ENCODE measurements at places on chromosomes 16 and 17.

- DNase-seq: no peak
These were observed 11.8 kb upstream of the CIBAR2 start for GRCh38 chr16:85123891-85124635.

- DNase-seq: no peak
These were observed 1.9 kb downstream of the MSI2 start for GRCh38 chr17:57257895-57258851.

- no peak for DNase-seq
These were observed 1.1 kb downstream of the ELOB start for GRCh38 chr16:2775765-2776499.

- DNase-seq: no peak
These were observed 531 bp upstream of the CDH8 start for GRCh38 chr16:62036802-62037135.

- no peak for DNase-seq
These were observed 5.2 kb downstream of the PECAM1 start for GRCh38 chr17:64385187-64386083.

GRCh38 chr17:40901981-40902474 is 17.0 kb upstream of the KRT20 start:
- no peak for DNase-seq

DNA sequence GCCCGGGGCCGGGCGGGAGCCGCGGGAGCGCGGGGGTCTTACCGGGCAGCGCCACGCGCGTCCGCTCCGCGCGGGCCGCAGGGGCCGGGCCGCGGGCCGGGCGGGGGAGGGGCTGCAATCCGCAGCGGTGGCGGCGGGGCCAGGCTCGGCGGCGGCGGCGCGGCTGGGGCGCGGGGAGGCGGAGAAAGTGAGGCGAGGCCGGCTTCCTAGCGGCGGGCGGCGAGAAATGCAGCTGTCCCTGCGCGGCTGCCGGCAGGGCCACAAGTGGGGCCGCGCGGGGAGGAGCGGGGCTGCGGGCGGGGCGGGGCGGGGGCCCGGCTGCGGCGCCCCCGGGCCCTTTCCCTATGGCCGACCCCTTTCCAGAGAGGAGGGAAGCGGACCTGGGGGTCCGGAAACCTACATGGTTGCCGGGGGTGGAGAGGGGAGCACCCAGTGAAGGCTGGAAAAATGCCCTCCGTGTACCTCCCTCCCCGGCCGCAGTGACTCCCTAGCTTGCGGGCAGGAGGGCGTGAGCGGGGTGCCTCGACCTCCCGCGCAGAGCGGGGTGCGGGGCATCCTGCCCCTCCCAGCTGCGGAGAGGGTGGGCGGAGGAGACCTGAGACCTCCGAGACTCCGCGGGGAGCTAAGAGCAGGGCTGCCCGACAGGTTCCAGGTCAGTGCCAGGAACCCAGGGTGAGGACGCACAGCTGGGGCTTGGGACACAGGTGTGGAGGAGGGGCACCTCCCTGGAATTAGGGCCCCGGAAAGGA is at the start of gene CUEDC1:
TSS of gene CUEDC1 (minus strand) at position 230 of the 749 bp plus-strand sequence. CDS start 69,848 bp downstream, outside the sequence.
- DNase-seq: no peak

DNA sequence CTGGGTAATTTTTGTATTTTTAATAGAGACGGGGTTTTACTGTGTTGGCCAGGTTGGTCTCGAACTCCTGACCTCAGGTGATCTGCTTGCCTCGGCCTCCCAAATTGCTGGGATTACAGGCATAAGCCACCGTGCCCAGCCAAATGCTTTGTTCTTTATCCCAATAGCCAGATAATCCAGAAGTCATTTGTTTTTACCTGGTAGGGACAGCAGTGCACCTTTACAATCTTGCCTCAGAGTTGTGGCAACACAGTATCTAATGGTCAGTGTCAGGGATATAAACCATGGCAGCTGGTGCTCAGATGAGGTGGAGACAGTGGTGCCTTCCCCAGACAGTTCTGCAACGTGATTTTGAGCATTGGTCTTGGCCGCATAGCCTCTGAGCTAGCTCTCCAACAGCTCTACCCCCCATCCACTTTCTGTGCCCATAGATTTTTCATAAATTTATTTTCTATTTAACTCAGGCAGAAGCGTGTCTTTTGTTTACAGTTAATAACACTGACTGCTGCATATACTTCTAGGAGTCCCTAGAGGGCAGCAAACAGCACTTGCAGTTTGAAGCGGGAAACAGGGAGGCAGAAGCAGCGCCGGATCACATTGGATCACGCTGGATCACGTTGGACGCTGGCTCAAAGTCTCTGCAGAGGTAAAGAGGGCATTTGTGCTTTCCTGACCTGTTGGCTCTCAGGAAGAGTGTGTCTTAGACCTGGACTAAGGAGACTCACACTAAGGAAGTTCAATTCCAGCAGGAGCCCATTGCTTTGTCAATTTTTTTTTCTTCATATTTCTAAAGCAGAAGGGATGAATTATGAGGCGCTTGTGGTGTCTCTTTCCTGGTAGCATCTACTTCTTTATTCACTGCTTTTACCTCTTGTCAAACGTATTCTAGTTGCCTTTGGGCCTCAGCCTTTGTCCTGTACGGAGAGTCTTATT is 5.1 kb upstream of the GGT6 start:
- peak; percentile 36 for DNase-seq

GRCh38 chr16:16861546-16861945 is 482.6 kb downstream of the NPIPA7 start:
- no peak for DNase-seq

GRCh38 chr16:66503612-66504011 is 46.3 kb downstream of the TK2 start:
- DNase-seq: no peak

- no peak for DNase-seq
These were observed 235.7 kb downstream of the NTN1 start for GRCh38 chr17:9256751-9257629.

GRCh38 chr17:72660274-72661115 is 432.0 kb downstream of the SLC39A11 start:
- DNase-seq: no peak

- no peak for DNase-seq
These were observed 30.3 kb downstream of the MRTFB start for GRCh38 chr16:14101415-14101814.

DNA sequence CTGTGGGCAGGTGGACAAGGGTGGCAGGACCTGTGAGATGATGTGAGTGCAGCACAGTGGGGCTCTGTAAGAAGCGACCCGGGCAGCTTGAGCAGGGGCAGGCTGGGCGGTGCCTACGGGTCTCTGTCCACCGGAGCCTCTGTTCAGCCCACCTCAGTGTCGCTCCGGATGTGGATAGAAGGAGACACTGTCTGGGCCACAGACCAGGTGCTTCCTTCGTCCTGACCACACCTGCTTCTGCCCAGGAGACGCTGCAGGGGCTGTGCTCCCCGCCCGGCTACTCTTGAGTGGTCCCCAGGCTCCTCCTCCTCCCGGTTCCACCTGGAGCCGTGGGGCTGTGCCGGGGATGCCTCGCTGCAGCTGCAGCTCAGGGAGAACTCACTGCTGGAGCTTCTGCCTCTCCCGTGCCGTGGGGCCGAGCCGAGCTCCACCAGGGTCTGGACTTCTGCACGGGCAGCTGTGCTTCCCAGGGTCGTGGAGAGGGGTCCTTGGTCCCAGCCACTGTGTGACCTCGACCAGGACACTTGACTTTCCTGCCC is 21.5 kb downstream of the METRNL start:
- no peak for DNase-seq

DNA sequence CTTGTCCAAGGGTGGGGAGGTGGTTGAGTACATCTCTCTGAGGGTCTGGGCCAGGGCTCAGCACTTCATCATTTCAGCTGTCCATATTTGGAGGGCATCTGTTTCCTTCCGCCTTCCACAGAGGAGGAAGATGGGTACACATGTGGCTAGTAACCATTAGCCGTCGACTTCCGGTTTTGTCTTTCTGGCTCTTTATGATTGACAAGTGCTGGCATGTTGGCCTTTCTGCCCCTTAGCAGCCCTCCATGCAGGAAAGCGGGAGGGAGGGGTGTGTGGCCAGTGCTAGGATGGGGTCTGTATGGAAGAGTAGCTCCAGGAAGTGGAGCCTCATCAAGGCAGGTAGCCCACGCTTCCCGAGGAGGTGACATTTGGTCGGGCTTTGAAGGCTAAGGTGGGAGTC is 69.6 kb downstream of the RAI1 start:
- DNase-seq: no peak

DNA sequence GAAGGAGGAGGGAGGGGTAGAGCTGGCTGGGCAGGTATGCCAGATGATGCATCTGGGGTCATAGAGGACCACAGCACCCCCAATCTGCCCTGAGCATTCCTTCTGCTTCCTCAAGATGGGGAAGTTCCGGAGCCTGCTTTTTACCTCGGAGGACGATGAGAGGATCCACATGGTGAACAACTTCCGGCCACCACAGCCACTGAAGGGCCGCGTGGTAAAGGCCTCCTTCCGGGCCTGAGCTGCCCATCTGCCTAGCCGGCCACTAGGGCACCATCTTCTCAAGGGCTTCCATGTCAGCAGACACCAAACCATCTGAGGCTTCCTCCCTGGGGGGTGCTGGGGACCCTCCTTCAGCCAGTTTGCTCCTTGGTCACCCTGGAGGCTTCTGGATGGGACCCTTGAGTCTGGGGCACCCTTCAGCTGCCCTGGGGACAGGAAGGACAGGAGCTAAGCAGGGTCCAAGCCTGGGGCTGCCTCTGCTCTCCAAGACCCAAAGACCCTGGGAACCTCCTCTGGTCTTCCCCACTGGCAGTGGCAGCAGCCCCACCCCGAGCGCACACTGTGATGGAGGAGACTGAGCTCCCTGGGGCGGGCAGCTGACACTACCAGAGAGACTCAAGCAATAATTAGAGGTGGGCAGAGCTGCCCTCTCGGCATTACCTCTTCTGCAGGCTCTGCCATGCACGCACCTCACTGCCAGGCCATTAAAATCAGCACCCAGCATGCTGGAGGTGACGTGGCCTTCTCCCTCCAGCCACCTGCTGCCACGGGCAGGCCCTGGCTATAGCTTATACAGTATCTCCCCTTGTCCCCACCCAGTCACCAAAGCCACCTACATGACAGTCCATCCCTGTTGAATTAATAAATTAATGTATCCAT is 9.3 kb downstream of the CA7 start:
- DNase-seq: no peak

GRCh38 chr17:28053725-28054124 is 11.2 kb downstream of the NLK start:
- DNase-seq: no peak

DNA sequence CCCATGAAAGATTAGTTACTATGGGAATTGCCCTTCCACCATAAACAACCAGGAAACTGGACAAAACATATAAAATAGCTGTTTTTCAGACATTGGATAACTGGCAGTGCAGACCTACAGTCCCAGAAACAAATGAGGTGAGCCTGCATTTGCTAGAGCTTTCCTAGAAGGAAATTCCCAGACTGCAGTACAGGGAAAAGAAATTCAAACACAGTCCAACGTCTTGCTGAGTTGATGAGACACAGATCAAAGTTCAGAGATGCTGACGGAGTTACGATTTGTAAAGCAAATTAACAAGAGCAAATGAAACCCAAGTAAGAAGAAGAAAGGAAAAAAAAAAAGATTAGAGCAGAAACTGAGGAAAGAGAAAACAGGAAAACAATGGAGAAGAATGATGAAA is 41.3 kb upstream of the MNT start:
- no peak for DNase-seq

GRCh38 chr16:87201052-87201451 is 116.1 kb downstream of the C16orf95 start:
- DNase-seq: no peak

- no peak for DNase-seq
These were observed 217.1 kb downstream of the GRIN2A start for GRCh38 chr16:9965079-9965478.

DNA sequence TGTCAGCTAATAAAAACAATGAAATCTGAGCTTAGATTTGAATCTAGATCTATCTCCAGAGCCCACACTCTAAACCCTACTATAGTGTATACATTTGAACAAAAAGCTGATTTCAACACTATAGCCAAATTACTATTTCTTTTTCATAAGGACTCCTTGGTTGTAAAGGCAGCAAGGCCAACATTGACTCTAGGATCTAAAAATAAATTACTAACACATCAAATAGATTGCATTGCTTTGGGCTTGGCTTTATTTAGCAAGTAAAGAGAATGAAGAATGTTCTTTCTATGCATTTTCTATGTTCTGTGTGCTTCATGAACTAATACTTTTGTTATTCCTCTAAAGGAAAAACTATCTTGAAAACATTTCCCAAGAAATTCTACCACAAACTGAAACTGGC is 5.3 kb downstream of the GOSR1 start:
- no peak for DNase-seq

DNA sequence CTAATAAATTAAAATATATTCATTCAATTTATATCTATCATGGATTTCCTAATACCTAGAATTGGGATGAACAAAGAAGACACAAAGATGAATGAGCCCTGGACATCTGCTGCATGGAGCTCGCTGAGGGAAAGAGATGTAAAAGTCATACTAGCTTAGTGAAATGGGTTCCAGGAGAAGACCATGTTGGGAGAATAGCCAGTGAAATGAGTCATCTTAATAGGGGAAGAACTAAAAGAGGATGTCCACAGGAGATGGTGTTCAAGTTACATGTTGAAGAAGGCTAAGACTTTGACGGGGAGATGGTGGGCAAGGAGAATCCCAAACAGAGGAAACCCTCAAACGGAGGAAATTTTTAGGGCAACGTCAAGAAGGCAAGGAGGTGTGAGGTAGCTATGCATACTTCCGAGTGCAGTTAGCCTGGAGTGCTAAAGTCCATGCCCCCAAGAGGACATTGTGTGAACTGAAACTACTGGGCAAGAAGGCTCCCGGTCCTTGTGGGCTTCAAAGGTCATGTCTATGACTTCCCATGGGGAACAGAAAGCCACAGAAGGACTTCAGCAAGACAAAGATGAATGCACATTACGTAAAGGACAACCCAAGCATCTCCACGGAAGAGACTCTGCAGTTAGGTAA is 220.5 kb upstream of the CDH11 start:
- DNase-seq: no peak

DNA sequence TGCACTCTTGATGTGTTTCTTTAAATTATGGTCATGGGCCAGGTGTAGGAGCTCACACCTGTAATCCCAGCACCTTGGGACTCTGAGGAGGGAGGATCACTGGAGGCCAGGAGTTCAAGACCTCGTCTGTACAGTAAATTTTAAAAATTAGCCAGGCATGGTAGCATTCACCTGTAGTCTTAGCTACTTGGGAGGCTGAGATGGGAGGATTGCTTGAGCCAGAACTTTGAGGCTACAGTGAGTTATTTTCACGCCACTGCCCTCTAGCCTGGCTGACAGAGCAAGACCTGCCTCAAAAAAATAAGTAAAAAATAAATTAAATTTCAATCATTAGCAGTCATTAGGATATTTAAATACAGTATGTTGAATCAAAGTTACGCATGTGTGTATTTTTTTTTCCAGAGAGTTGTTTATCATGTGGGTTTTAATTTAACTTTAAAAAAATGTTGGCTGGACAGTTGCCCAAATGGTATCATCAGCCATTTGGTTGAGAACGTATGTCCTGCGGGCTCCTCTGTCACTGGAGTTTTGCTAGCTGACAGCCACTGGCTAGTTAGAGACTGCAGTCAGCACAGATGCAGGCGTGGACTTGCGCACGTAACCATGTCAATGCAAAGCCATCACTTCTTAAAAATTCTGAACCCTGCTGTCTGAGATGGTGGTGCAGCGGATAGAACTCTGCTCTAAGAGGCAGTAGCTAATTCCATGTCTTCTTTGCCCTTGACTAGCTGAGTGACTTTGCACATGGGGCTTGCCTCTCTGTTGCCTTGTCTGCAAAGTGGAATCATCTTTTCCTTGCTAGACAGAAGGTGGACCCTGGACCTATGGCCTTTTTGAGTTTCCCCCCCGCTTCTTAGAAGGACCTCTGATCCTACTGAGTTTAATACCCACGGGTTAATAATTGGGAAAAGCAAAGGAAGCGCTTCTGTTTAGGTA is 40.0 kb downstream of the MAPT start:
- no peak for DNase-seq
